ENCODE measurements at places on chromosomes 1 and 21.
A peak's percentile ranks its signal among the peaks of the same experiment; 100 is the strongest.

DNA sequence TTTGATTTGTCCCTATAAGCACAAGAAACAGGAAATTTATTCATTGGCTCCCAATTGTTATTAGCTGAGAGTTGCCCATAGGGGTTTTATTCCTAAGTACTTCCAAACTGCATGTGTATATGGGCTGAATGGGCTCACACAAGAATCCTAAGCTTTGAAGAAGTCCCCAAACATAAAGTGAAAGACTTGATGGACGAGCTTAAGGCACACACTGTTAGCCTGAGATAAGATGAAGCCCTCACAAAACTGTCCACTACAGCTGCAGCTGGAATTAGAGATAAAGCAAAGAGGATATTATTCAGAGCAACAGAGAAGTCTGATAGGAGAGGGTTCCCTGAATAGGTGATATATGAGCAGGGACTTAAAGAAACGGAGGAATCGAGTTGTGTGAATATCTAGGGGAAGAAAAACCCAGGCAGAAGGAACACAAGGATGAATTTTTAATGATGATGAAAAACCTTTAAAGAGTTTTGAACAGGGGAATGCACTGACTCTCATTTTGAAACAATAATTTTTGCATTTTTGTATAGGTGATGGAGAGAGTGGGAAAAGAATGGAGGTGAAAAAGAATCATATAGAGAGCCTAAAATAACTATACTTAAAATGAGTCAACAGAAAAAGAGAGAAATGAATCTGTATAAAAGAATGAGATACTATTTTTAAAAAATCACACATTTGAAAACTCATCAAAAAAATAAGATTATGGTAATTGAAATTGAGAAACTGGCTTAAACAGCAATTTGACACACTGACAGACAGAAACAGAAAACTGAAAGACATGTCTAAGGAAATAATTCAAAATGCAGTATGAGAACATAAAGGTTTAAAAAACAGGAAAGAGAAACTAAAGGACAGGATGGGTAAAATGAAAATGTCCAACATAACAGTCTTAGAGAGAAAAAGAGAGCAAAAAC is 133.6 kb upstream of the POGK start:
- DNase-seq: no peak

DNA sequence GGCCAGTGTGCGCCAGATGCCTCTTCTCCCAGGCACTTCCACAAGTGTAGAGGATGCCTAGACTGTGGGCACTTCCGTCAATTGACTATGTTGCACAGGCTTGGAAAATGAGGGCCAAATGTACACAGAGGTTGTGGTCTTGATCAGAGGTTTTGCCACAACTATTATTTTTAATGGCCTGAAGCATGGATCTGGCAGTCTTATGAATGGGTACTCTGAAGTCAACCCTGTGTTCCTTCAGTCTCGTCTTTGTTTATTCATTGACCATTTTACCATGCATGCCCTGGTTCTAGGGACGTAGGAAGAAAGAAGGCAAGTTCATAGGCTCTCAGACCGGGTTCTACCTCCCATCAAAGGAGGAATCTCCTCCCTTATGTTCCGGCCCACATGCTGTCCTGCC is 329.1 kb downstream of the HHAT start:
- no peak for DNase-seq

DNA sequence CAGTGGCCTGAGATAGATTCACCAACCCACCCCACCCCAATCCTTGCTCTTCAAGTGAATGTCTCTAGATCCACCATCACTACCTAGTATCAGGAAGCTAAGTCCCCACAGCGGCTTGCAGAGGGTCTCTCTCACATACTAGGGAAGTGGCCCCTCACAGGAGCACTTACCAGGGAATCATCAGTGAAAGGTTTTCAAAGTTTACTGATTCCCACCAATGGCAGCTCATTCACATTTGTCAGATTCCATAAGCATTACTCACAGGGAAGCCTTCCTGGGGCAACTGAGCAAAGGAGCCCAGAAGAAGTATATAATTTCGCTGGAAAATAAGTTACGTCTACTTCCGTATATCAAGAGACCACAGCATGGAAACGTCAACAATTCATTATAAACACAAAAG is 120.8 kb downstream of the GREM2 start:
- DNase-seq: no peak

DNA sequence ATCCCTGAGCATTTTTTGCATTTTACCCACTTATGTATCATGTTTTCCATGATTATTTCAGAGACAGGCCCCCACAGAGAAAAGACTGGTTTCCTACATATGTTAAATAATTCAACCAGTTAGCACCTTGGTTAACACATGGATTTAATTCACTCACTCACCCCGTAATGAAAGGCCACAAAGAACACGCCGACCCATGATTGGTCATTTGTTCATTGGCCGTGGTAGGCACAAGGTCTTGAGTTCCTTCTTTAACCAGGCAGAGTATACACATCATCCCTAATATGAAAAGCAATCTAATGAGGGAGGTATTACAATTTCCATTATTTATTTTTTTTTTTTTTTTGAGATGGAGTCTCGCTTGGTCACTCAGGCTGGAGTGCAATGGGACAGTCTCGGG is 50.6 kb downstream of the RPS6KA1 start:
- DNase-seq: no peak

DNA sequence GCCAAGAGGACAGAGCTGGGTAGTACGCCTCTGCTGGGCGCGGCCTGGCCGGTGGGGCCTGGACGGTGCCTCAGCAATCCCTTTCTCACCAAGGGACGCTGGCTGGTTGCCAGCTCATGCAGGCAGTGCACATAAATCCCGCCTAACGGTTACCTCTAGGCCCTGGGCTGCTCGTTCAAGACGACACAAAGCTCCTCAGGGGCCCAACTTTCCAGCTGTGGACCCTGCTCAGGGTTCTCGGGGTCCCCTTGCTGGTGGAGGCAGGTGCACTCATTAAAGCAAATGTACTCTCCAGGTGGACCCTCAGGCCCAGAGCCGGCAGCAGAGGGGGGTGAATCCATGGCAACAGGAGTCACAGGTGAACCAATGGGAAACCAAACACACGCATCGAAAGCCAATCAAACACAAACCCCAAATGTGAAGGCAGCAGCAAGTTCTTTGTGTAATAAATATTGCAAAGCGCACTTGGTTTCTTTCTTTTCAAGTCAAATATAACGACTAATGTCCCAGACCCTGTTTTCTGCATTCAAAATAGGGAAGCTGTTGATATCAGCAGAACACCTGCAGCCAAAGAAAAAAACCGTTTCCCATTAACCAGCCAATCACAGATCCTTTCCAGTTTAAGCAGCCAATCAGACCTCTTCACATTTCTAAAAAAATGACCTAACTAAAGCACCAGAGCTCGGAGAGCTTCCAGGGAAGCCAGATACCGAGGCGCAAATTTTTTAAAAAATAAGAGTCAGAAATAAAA is 26.1 kb upstream of the CLSTN1 start:
- DNase-seq: peak; percentile 74

GRCh38 chr1:56064705-56065104 is 514.7 kb downstream of the PLPP3 start:
- DNase-seq: no peak
